ENCODE measurements at places on chromosomes 7 and 10. TPM values are rescaled to one million over a fixed set of nuclear protein-coding genes. Genes with fewer than 3 reads are reported as not detected.

ANKRD1 gene
- total RNA-seq = not detected

ZSCAN21 gene
- total RNA-seq = 9.9 TPM

LBX1 gene
- total RNA-seq = not detected

TIMM23B gene
- 20.0 TPM for total RNA-seq

SPACDR gene
- total RNA-seq = 1.4 TPM

ZNF488 gene
- 0.34 TPM for total RNA-seq

PLAU gene
- 0.25 TPM for total RNA-seq

C10orf90 gene
- not detected for total RNA-seq

ACSM6 gene
- total RNA-seq = not detected

TBXAS1 gene
- total RNA-seq = 1.8 TPM

UCMA gene
- total RNA-seq = not detected

ABLIM1 gene
- total RNA-seq = 47.7 TPM

MMD2 gene
- total RNA-seq = not detected

SYNPO2L gene
- total RNA-seq = not detected

RTKN2 gene
- 1.0 TPM for total RNA-seq

PIP gene
- total RNA-seq = not detected

HOXA9 gene
- not detected for total RNA-seq

CYP2E1 gene
- not detected for total RNA-seq

AGR2 gene
- total RNA-seq = not detected

SCART1 gene
- 1.3 TPM for total RNA-seq

RBAK gene
- total RNA-seq = 10.2 TPM

All from activated CD8-positive, alpha-beta memory T cell treated with anti-CD3 and anti-CD28 coated beads for 36 hours (primary cell).